CD4-positive, alpha-beta T cell treated with Interleukin-17A for 1 hour (primary cell): ENCODE measurements at places on chromosomes 12 and 14.

GRCh38 chr12:31235868-31236395, 90.0 kb downstream of the SINHCAF start:
- DNase-seq = no peak

- DNase-seq = no peak
These were observed 265.8 kb upstream of the FLRT2 start for GRCh38 chr14:85263916-85264675.

GRCh38 chr12:78194448-78194847, 363.8 kb downstream of the NAV3 start:
- no peak for DNase-seq

DNA sequence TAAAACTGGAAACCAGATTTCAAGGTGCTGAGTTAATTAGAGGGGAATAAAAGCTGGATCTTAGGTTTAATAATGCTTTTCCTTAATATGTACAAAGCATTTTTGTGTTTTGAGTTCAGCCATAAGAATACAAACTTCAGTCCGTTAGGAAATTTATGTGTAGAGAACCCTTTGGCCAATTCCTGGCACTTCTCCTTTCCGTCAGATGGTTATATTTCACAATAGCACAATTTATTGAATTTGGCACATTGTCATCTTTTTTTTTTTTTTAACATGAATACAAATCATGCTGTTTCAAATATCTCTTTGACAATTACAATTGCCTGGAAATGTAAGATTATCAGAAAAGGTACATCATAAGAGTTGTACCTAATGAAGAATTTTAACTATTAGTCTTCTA, 56.2 kb upstream of the DDHD1 start:
- DNase-seq = no peak

DNA sequence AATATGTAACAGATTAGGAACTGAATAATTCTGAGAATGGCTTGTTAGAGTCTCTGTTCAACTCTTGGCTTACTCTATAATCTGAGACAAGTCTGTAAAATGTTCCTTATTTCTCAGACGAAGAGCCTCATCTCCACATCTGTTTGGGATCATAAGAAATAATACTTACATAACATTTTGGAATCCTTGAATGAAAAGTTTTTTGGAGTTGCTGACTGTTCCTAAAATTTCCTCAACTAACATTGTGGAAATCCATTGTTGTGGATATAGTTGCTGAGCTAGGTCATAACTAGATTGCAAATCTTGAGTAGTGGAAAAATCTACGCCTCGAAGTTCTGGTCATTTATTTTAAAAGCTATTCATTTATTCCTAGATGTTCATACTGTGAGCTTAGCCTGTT, 402.9 kb downstream of the ZFP36L1 start:
- no peak for DNase-seq

- DNase-seq = no peak
These were observed 56.1 kb downstream of the CDC42BPB start for GRCh38 chr14:103001226-103001625.
